Regular cardiac myocyte (primary cell): ENCODE measurements at places on chromosomes 1 and 21. TPM values are rescaled to one million over a fixed set of nuclear protein-coding genes. Genes with fewer than 3 reads are reported as not detected.

The C1orf226 gene
- 0.19 and 0.56 TPM in 2 replicates for total RNA-seq

The TSNAX gene
- total RNA-seq: 35.2 and 41.4 TPM in 2 replicates

The SPRR1B gene
- total RNA-seq: not detected in 2 replicates

The CTSK gene
- total RNA-seq: 5.4 and 24.2 TPM in 2 replicates

The STPG1 gene
- total RNA-seq: 3.8 and 5.1 TPM in 2 replicates

The TRMT1L gene
- total RNA-seq: 21.1 and 31.3 TPM in 2 replicates

The SAMD11 gene
- 4.5 and 5.8 TPM in 2 replicates for total RNA-seq

The HPCA gene
- not detected in 2 replicates for total RNA-seq

The MNDA gene
- total RNA-seq: not detected in 2 replicates

The MPC2 gene
- 50.7 and 58.7 TPM in 2 replicates for total RNA-seq

The CTXND2 gene
- not detected in 2 replicates for total RNA-seq

The TMIGD3 gene
- not detected in 2 replicates for total RNA-seq

The NMNAT1 gene
- 19.9 and 20.6 TPM in 2 replicates for total RNA-seq

The LACTBL1 gene
- not detected in 2 replicates for total RNA-seq

The F11R gene
- total RNA-seq: 24.7 and 44.3 TPM in 2 replicates

The USP16 gene
- total RNA-seq: 36.1 and 45.6 TPM in 2 replicates

The IFI44L gene
- 9.2 and 22.8 TPM in 2 replicates for total RNA-seq

The PGM1 gene
- total RNA-seq: 70.2 and 119 TPM in 2 replicates

The SNRNP40 gene
- total RNA-seq: 75.5 and 160 TPM in 2 replicates

The OR2T35 gene
- total RNA-seq: not detected in 2 replicates

The LIX1L gene
- 15.2 and 23.8 TPM in 2 replicates for total RNA-seq

The SMIM1 gene
- total RNA-seq: 1.4 TPM in 1 of 2 replicates, not detected in the other

The MAN1A2 gene
- 50.4 and 68.2 TPM in 2 replicates for total RNA-seq

The KHDRBS1 gene
- 29.6 and 79.9 TPM in 2 replicates for total RNA-seq

The CLDN17 gene
- total RNA-seq: not detected in 2 replicates

The CNR2 gene
- not detected in 2 replicates for total RNA-seq

The MAP10 gene
- 0.96 and 1.1 TPM in 2 replicates for total RNA-seq

The PTAFR gene
- total RNA-seq: under 0.01 TPM in 2 replicates
